GF-D8 (cell line): ENCODE measurements at places on chromosomes 4 and X.

GRCh38 chr4:40394236-40394635 lies 59.1 kb downstream of the CHRNA9 start:
- DNase-seq: no peak

GRCh38 chr4:79281566-79282359 lies 44.1 kb downstream of the NAA11 start:
- DNase-seq: no peak

GRCh38 chrX:154661899-154662298 lies 8.5 kb upstream of the CTAG2 start:
- no peak for DNase-seq

DNA sequence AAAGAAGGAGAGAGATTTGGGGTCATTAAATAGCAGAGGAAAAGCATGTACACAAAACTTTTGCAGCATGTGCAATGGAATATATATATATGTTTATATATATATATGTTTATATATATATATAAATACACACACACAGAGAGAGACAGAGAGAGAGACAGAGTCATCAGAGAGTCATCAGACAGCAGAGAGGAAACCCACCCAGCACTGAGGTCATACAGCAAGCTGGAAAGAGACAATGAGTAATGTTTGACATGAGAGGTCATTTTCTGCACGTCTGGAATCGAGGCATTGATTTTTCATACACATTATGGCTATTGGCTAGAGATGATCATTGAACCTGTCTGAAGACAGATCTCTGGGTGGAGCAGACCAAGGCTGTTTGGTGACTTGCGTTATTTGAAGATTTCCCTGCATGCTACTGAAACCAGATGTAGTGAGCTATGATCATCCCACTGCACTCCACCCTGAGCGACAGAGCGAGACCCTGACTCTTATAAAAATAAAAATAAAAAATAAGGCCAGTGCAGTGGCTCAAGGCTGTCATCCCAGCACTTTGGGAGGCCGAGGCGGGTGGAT lies 48.8 kb upstream of the SHOX start:
- DNase-seq: no peak

DNA sequence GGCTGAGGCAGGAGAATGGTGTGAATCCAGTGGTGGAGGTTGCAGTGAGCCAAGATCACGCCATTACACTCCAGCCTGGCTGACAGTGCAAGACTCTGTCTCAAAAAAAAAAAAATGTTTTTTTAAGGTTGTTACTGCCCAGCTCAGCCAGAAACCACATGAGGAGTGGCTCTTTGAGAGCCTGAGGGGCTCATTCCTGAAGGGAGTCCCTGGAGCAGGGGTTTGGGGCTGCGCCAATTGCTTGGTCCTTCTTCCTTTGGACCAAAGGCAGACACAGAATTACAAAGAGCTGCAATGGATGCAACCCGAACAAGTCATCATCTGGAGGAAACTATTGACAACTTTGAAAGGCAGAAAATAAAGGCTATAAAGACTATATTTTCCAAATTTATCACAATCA lies 60.6 kb upstream of the WWC2 start:
- DNase-seq: no peak

DNA sequence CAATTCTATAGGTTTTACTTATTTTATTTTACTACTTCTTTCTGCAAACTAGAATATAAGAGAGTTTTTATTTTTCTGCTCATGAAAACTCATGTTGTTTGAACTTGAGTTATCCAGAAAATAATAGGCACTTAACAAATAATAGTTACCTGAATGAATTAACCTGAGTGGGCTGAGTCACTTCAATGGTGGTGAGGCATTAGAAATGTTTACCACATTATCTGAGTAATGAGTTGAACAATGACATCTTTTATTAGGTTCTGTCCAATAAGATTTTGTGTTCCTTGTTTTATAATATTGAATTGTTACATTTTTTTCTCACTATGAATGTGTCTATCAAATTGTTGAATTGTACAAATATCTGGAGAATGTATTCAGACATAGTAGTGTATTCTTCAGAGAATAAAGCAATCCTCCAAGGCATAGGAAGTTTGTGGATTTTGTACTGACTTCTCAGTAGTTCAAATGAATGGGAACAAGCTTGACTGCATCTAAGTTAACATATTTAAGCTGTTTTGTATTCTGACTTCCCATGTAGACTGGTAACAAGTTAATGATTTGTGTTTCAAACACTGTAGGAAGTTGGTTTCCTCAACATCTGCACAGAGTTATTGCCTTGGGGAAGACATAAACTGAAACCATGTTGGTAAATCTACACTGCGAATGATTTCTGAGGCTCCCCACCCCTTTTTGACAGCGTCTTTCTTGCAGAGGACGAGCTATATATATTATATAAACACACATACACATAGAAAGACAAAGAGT lies 1808.9 kb upstream of the TENM3 start:
- DNase-seq: no peak

DNA sequence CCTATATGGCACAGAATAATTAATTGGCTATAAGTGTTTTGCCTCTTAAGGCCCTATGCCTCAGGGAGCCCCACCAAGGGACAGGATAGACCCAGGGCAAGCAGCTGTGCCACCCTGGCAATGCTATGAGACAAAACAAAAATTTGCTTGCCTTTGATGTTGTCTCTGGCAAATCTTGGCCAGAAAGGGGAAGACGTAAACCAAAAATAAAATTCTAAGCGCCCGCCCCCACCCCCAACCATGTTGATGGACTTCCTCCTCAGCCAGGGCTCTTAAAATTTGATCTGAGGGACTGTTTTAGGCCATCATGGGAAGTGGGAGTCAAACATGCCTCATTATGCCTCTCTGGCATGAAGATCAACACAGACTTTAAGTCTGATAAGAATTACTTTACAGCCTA lies 130.5 kb upstream of the APOOL start:
- no peak for DNase-seq

DNA sequence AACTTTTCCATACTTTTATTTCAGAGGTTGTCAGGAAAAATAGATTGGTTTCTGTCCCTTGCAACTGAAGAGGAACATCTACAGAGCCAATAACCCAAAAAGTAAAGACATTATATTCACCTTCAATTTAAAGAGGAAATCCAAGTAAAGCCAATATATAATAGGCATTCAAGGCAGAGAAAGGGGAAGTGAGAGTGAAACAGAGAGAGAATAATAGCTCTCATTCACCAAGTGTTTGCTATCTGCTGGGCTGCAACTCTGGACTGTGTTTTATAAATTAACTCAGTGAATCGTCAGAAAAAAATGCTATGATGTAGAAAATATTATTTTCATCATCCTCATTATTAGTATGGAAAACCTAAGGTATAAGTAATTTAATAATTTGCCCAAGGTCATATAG lies 448.5 kb downstream of the TRAM1L1 start:
- DNase-seq: no peak

- no peak for DNase-seq
Observed at GRCh38 chrX:153878969-153879653, 6.9 kb downstream of the L1CAM start.

- no peak for DNase-seq
Observed at GRCh38 chrX:10728806-10729389, 108.5 kb upstream of the MID1 start.

DNA sequence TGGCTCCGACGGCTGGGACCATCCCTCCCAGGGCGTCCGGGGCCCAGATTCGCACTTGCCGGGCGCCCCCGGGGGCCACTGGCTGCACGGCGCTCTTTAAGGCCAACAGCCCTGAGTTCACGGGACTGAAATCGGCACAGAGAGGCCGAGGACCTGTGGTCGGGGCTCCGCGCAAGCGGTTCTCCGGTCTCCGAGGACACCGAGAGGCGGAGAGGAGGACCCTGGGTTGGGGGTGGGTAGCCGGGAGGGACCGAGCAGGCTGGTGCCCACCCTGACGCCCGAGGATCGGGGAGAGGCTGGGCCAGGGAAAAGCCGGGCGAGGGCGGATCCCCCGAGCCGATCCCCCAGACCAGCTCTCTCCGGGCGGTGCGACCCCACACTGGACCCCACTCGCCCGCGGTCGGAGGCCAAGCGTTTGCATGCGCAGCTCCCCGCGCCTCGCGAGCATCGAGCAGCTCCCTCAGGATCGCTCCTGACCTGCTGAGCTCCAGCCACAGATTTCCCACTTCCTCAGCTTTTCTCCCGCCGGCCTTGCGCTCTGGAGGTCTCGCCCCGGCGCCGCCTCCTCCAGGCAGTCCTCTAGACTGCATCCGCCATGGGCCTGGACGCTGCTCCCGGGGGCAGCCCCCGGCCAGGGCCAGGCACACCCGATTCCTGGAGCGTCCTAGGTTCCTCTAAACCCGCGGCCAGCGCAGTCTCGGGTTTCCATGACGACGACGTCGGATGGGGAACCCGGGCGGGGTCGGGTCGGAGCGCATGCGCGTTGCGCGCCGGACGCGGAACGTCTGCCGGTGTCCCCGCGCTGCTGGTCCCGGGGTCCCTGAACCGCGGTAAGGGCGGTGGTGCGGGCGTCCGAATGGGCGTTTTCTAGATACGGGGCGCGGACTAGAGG lies 17.6 kb upstream of the NAT8L start:
- peak; percentile 41 for DNase-seq

DNA sequence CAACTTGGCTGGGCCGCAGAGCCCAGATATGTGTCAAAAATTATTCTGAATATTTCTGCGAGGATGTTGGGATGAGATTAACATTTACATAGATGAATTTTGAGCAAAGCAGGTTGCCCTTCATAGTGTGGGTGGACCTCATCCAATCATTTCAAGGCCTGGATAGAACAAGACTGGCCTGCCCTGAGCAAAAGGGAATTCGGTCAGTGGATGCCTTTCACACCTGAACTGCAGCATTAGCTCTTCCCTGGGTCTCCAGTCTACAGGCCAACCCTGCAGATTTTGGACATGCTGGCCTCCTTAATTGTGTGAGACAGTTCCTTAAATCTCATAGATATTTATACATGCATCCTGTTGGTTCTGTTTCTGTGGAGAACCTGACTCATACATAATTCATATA lies 32.4 kb upstream of the SLC10A4 start:
- no peak for DNase-seq
